ENCODE measurements at places on chromosomes 7 and 10.

GRCh38 chr7:37545619-37546534, 97.2 kb upstream of the ELMO1 start:
- no peak for DNase-seq

DNA sequence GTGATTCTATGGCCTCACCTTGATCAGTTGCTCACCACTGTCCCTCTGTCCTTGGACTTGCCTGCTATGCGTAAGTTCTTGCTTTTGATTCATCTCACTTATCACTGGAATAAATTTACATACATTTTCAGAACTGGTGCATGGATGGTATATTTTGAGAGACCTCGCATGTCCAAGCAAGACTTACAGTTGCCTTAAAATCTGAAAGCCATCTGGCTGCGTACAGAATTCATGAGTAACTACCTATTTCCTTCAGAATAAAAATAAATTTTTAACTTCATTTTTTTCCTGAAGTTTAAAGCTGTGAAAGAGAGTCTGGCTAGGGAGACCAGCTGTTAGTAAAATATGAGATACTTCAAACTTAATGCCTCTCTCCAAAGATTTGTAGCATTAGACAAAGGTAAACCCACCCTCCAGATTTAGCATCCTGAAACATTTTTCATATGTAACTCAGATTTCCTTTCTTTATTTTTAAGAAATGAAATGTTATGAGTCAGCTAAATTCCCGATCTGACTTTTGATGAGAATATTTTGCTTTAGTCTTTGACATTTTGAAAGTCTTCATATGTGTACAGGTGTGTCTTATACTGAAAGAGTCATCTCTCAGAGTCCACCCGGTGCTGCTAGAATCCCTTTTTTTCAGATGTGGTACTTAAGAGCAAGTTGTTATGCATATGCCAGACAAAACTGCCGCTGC, 136.4 kb upstream of the CELF2 start:
- no peak for DNase-seq

- DNase-seq, result peak; percentile 27
Measured at GRCh38 chr10:14953424-14954000, 384 bp downstream of the DCLRE1C start.

DNA sequence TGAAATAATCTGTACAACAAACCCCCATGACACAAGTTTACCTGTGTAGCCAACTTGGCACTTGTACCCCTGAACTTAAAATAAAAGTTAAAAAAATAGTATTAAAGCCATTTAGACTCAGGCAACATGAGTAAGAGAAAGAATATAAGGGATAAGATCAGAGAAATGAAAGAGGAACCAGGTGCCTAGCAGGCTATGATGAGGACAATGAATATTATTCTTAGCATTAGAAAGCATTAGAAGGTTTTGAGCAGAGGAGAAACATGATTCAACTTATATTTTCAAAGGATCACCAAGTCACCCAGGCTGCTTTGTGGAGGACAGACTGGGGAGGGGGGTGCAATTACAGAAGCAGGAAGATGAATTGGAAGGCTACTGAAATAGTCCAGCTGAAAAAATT, 48.1 kb upstream of the TES start:
- DNase-seq, result no peak

DNA sequence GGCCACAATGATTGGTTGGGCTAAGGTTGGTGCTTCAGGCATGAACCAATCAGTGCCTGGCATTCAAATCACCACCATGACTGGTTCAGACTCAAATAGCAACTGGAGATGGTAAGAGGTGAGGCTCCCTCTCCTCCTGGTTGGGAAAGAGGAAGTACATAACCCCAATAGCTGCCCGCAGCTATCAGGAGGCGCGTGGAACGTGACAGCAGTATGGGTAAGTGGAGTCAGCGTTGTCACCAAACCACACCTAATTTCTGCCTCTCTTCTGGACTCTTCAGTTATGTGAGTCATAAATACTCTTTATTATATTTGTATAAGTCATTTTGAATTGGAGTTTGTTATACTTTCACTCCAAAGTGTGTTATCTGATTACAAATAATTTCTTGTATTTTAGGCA, 17.9 kb upstream of the ITGA8 start:
- DNase-seq, result no peak

GRCh38 chr10:62178568-62178967, 90.1 kb downstream of the RTKN2 start:
- no peak for DNase-seq

DNA sequence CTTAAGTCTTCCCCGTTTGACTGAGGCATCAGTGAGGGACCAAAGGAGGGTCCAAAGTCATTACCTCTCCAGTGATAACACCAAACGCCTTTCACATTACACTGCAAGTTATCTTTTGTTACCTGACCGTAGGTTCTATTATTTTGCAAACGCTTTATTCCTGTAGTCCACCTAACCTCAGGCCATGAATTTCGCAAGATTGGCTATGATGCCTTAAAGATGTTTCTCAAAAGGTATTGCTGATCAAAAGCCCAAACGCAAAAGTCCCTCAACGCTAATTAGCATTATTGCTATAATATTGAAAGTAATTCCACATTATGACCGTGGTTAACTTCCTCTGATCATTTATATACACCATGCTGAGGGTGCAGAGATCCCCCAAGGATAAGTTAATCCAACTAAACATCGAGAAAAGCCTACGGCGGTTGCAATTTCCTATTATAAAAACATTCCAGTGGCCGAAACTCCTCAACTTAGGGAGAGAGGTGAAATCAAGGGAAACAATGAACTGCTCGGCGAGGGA, 649 bp downstream of the DNA2 start:
- DNase-seq, result peak; percentile 4

DNA sequence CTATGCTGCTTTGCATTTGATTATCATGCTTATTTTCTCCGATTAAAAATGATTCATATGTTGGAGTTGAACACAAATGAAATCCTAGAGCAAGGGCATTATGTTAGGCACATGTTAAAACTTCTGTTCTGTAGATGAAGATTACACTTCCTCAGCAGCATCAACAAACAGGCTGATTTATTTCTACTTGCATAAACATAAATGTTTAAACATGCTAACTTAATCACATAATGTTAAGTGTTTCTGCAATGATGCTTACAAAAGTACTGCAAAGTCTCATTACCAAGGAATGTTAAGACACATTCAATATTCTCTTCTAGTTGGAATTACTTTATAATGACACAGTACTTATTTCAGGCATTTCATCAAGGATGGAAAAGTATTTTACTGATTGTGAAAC, 770.8 kb downstream of the ANKRD7 start:
- no peak for DNase-seq

GRCh38 chr10:68550747-68551411, 9.3 kb upstream of the TET1 start:
- peak; percentile 90 for DNase-seq

GRCh38 chr7:101856473-101857357, 39.3 kb downstream of the CUX1 start:
- peak; percentile 91 for DNase-seq

GRCh38 chr7:77327067-77327931, 88.8 kb downstream of the GSAP start:
- no peak for DNase-seq

- no peak for DNase-seq
Measured at GRCh38 chr10:132346806-132347205, 14.8 kb downstream of the LRRC27 start.

- no peak for DNase-seq
Measured at GRCh38 chr10:49656845-49657493, 22.5 kb upstream of the C10orf53 start.

Data from HAP-1 (cell line).